ENCODE measurements at places on chromosomes 2 and 18.
A peak's percentile ranks its signal among the peaks of the same experiment; 100 is the strongest.

GRCh38 chr2:140027320-140027719 lies 1247.1 kb upstream of the NXPH2 start:
- DNase-seq = no peak

GRCh38 chr18:55430026-55430425 lies 158.0 kb downstream of the TCF4 start:
- DNase-seq = no peak

DNA sequence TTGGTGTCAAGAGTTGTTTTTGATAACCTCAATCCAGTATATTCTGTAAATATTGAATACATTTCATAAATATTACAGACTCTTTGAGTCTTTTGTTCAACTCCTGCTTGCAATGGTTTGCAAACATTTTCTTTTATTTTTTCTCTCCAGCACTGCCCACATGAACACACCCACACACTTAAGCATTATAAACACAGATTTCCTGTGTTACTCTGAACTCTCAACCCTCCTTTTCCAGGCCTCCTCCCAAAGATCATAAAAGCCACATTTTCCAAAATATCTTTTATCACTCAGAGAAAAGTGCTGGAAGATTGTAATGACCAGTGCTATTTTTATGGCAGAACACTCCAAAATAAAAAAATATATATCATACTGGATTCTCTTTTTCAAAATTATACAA lies 20.5 kb downstream of the ARHGAP25 start:
- DNase-seq = no peak

DNA sequence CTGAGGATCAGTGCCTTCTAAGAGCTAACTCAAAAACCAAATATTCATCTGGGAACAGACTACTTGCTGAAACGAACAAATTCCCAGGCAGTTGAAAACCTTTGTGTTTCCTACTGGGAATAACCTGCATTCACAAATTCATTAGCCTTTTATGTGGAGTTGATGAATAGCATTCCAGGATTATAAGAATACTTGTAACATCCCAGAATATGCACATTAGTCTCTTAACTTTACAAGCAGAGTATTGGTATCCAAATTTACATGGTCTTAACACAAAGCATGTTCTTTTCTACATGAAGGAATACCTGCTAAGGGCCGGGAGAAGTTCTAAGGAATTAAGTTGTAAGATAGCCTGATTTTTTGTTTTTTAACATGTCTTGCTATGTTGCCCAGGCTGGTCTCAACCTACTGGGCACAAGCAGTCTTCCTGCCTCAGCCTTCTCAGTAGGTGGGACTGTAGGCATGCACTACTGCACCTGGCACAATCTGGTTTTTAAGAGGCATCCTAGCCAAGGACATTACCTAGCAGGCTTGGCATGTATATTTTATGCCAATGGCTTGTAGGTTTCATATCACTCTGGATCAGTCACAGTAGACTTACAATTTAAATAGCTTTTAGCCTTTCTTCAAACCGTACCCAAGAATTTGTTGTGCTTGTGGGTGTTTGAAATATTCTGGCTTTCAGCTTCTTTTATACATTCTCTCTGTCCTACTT lies 50.7 kb downstream of the MGAT5 start:
- no peak for DNase-seq

DNA sequence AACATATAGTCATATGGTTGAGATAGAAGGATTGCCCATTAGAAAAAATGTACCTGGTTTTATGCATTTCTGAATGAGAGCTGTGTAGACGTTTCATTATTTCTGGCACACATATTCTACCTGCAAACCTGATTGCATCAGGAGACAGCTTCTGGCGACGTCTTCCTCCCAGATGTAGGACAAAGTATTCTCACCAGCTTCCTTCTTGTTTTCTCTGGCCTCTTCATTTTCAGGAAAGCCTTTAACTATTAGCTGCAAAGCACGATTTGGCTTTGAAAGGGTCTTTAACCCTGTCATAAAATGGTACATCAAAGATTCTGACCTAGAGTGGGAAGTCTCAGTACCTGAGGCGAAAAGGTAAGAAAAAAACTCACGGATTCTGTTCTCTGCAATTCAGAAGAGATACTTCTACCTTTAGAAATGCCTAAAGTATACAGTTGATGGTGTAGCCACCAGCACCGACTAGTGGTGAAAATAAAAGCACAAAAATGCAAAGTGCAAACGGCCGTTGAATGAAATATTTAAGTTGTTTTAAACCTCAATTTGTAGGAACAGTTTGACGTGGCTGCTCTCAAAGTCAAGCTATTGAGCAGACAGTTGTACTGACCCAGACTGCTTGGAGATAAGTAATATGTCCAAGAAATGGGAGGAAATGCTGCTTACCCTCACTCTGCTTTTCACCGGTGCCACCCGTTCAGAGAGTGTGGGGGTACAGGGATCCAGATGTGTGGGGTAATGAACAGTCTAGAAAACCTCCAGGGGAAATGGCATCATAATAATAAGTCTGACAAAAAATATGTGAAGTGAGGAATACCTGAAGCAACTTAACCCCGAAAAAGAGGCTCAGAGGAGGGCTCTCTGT lies 20.2 kb downstream of the IL18RAP start:
- no peak for DNase-seq

- DNase-seq = no peak
Observed at GRCh38 chr2:126175222-126175621, 480.7 kb upstream of the GYPC start.

DNA sequence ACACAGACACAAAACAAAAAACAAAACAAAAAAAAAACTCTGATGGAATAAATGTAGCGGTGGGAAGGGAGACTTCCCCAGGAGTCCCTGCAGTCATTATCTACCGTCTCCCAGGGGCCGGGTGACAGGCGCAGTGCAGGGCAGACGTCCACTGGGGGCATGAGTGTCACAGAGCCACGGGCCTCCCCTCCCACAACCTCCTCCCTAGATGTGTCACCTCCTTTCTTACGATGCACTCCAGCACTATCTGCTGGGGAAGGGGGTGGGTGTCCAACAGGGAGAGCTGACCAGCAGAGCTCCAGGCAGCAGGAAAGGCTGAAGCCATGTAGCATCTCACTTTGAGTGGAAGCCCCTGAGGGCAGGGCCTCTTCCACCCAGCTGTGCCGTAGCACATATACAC lies 84.5 kb downstream of the LONRF2 start:
- no peak for DNase-seq

- no peak for DNase-seq
Observed at GRCh38 chr2:19355931-19356544, 2.4 kb downstream of the OSR1 start.

DNA sequence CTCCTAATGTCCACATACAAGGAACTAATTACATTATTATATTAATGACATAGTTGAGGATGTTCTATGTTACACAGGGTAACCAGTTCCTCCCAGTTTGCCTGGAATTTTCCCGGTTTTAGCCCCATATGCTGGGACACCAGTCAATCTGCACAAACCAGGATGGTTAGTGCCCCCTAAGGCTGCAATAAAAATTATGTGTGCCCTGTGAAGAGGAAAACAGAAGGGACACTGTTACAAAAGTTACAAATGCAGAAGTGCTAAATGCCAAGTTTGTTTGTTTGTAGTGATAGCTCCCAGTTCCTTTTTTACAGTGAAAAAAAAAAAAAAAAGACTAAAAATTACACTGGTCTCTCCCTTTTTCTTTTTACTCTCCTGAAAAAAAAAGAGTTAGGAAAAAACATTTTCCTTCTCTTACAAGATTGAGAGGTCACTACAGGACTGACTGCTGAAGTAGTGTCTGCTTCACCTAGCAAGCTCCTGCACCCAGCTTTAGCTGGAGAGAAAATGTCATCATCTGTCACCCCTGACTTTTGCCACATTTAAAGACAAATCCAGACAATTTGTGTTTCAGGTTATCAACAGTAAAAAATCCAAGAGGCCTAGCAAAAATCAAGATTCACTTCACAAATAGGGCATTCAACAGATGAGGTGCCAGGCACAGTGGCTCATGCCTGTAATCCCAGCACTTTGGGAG lies 3.2 kb downstream of the ANKRD44 start:
- no peak for DNase-seq

GRCh38 chr2:110157153-110157793 lies 41.7 kb upstream of the MALL start:
- no peak for DNase-seq

DNA sequence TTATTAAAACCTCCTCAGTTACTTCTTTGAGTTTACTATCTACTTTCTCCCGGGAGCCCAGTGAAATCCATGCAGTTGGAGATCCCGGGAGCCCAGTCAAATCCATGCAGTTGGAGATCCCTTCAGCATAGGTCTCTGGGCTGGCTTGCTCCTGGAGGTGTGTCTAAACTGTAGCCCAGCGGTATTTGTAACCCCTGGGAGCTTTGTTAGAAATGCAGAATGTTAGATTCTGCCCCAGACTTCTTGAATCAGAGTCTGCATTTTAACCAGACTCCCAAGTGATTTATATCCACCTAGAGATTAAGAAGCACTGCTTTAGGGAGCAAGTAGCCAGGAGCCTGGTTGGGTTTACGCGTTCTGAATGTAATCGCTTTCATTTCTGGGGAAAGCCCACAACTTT lies 54.5 kb downstream of the ARHGAP28 start:
- DNase-seq = no peak

- DNase-seq = no peak
Observed at GRCh38 chr2:129798301-129798581, 181.2 kb upstream of the RAB6C start.

DNA sequence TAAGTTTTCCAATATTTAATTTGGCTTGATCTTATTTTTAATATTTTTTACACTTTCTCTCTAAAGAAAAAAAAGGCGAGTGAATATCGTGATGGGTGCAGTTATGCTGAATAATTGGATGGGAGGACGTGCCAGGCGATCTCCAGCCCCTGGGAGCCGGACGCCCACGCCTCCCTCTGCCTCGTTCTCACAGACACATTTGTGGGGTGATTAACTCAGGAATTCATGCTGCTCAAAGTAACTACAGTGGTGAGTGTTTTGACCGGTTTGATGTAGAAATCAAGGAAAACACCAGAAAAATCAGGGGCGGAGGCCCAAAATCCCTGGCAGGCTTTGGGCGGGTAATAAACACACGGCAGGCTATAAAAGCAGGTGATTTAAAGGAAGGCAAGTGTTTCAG lies 736.8 kb upstream of the SALL3 start:
- no peak for DNase-seq

GRCh38 chr2:150997702-150998440 lies 263.8 kb downstream of the RBM43 start:
- no peak for DNase-seq

- DNase-seq = no peak
Observed at GRCh38 chr2:207215308-207215707, 49.6 kb upstream of the KLF7 start.

- DNase-seq = no peak
Observed at GRCh38 chr18:76838182-76838581, 15.8 kb downstream of the ZNF236 start.

DNA sequence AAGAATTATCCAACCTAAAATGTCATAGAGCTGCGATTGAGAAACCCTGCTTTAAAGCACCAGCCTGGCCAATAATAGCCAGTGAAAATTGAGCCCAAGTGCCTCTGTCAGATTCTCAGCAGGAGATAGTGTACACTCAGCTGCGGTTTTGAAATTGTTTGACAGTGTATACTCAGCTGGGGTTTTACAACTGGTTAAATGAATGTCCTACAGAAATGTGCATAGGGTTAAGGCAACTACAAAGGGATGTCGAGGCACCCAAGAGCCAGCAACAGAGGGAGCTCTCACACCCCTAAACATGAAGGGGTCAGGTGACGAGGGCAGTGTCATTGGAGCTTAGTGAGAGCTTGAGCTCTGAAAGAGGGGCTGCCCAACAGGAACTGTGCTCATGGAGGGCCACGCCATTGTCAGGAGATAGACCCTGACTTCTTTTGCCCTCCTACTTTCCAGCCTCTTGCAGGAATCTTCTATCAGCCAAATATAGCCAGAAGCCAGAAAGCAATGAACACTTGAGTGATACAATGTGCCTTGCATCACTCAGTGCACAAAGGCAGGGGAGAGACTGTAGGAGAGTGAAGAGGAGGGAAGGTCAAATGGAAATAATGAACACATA lies 15.1 kb downstream of the ACTG2 start:
- DNase-seq = peak; percentile 24

DNA sequence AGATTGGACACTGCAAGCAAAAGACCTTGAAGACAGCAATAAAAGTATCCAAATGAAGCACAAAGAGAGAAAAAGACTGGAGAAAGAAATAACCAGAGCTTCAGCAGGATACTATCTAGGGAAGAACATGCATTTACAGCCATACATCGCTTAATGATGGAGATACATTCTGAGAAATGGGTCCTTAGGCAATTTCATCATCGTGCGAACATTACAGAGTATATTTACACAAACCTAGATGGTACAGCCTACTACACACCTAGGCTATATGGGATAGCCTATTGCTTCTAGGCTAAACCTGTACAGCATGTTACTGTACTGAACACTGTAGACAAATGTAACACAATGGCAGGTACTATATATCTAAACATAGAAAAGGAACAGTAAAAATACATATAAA lies 11.9 kb downstream of the OLA1 start:
- no peak for DNase-seq

DNA sequence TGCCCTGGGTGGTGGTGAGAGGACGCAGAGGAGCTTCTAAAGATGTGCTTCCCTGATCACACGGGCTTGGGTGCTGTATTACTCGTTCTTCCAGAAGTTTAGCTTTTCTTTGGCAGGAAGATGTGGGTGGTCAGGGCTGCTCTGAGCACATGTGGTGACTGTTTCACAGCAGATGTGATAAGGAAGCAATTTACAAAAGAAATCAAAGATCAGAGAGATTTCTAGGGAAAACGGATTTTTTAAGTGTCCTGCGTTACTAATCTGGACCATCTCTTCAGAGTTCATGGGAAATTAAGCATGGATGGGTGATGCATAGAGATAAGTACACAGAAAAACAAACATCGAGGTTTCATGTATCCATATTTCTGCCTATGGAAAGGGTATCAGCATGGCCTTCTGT lies 99.4 kb downstream of the WDSUB1 start:
- DNase-seq = no peak

GRCh38 chr2:73078457-73079411 lies 7.2 kb upstream of the SFXN5 start:
- DNase-seq = no peak

GRCh38 chr18:58287353-58288274 lies 243.6 kb downstream of the NEDD4L start:
- no peak for DNase-seq

GRCh38 chr2:191922736-191923651 lies 76.1 kb upstream of the CAVIN2 start:
- DNase-seq = no peak

- DNase-seq = peak; percentile 1
Observed at GRCh38 chr2:114661971-114662939, 219.8 kb downstream of the DPP10 start.

GRCh38 chr2:71100195-71100964 lies 29.6 kb downstream of the MCEE start:
- DNase-seq = peak; percentile 22

GRCh38 chr2:218834685-218835084 lies 3.1 kb upstream of the PRKAG3 start:
- no peak for DNase-seq

DNA sequence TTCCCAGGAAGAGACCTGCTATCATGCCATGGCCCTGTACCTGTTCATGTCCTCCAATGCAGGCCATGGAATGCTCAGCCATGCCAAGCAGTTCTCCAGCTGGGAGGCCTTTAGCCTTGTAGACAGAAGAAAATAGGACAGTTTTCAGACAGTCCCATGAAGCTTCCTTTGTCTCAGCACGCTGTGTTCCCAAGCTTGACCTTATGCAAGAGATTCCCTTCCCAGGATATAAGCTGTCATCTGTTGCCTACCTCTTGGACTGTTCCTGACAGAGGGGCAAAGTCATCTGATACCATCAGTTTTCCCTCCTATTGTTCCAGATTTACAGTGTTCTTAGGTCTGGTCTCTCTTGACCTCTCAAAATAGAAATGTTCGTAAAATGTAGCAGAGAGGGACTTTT lies 96.6 kb upstream of the EML6 start:
- DNase-seq = no peak

All from T-helper 2 cell (primary cell).